ENCODE measurements at places on chromosomes 7 and 10.

- DNase-seq, result no peak
Measured at GRCh38 chr7:22729180-22729825, 2.3 kb downstream of the IL6 start.

DNA sequence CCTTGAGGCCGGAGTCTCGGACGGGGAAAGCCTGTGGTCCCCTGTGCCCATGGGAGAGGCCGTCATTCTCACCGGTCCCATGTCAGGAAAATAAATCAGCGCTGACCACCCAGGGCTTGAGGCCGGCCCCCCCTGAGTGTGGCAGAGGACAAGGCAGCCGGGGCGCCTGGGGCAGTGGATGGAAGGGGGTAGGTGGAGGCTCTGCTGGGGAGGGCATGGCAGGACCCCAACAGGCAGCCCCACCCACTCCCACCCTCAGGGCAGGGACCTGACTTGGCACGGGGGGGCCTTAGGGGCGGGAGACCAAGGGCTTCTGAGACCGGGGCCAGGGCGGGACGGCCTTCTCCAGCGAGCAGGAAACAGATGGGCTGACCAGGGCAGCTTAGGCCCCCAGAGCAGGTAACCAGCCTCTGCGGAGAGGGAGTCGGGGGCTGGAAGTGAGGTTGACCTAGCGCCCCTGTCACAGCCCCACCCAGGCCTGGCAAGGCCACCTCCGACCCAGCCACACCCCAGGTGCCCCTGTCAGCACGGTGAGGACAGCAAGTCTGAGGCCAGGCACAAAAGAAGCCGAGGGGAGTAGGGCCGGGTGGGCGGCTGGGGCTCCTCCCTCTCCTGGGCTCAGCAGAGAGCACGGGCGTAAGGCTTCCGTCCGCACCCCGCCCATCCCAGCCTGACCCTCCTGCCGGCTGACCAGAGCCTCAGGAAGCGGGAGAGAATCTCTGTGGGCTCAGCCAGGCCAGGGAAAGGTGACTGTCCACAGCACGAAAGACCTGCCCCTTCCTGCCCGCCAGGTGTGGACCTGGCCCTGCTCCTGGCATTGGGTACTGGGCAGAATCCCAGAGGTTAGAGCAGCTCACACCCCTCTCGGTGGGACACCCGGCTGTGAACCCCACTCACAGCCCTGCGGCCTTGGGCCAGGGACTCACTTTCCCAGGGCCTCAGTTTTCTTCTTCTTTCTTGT is 87.4 kb downstream of the FOXL3 start:
- no peak for DNase-seq

DNA sequence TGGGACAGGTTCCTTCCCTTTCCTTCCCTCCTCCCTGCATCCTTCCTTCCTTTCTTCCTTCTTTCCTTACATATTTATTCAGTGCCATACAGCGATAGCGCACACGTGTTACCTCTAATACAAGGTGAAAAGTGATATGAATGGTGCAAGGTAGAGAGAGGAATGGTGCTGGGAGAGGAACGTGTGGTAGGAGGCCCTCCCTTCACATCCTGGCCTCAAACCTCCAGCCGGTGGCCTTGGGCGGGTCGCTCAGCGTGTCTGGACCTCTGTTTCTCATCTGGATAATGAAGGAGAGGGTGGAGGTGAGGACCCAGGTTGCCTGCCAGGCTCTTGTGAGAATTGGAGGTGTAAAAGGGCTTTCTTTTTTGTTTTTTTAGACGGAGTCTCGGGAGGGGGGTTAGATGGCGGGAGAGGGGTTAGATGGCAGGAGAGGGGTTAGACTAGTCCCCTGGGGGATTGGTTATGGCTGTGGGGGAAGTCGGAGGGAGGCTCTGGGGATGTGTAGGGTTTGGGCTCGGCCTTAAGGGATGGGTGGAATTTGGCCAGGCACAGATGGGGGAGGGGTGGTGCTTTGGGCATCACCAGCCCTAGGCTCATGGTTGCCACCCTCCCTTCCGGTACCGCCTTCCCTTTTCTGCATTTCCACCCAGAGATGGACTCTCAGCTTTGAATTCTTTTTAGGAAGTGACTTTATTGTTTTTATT is 14.9 kb downstream of the CHST3 start:
- no peak for DNase-seq

DNA sequence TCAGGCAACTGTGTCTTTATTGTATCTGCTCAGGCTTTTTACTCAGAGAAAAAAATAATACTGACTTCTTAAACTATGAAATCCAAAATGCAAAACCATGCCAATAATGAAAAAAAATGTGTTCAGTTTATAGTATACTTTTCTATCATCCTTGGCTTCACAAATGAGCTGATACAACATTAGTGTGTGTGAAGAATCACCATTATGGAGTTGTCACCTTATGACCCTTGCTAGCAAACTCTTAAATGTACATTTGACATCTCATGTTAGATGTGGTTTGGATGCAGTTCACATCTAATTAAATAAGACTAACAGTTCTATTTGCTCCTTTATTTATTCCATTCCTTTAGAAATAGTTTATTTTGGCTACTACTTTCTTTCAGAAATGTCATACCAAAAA is 4.2 kb upstream of the OR2A2 start:
- DNase-seq, result no peak

DNA sequence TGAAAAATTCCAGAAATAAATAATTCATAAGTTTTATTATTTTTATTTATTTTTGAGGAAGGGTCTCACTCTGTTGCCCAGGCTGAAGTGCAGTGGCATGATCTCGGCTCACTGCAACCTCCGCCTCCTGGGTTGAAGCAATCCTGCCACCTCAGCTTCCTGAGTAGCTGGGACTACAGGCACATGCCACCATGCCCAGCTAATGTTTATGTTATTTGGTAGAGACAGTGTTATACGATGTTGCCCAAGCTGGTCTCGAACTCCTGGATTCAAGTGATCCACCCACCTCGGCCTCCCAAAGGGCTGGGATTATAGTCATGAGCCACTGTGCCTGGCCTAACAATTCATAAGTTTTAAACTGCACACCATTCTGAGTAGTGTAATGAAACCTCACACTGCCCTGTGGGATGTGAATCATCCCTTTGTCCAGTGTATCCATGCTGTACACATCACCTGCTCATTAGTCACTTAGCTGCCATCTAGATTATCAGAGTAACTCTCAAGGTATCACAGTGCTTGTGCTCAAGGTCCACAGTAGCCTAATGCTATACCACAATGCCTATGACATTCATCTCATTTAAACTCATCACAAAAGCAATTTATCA is 17.9 kb downstream of the RTKN2 start:
- DNase-seq, result peak; percentile 59

GRCh38 chr10:3723766-3724165 is 61.2 kb downstream of the KLF6 start:
- DNase-seq, result no peak

- no peak for DNase-seq
Measured at GRCh38 chr7:137001041-137001440, 132.6 kb downstream of the CHRM2 start.

- no peak for DNase-seq
Measured at GRCh38 chr7:42561797-42562196, 324.8 kb upstream of the GLI3 start.

DNA sequence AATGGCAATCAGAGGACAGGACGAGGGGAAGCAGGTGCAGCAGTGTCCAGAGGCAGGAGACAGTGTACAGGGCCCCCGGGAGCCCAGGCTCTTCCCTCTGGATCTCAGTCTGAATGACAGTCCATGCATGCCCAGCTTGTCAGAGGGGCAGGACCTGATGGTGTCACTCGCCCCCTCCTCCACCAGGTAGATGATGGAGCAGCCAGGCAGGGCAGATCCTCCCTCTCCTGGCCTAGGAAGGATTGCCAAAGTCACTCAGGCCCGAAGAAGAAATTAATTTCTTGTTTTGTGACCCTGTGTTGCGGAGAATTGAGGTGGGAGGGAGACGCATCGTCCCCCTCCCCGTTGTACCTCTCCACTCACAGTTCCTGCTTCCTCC is 4.0 kb downstream of the VSTM4 start:
- no peak for DNase-seq

DNA sequence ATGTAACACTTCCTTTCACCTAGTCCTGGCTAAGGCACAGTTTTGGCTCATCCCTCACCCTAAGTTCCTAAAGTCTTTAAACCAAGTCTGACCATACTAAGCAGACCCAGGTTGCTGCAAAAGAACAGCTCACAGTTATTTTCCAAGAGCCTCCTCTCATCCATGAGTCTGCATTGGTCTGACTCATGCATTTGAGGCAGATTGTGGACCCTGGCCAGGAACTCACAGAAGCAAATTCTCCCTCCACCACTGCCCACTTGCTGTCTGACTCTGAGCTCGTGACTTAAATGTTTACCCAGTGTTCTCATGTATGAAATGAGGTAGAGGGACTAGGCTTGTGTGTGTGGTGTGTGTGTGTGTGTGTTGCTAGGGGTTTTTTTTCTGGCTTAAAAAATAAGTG is 1272.8 kb downstream of the TYW1 start:
- DNase-seq, result no peak

GRCh38 chr10:102072673-102073527 is 7.8 kb downstream of the HPS6 start:
- peak; percentile 45 for DNase-seq

DNA sequence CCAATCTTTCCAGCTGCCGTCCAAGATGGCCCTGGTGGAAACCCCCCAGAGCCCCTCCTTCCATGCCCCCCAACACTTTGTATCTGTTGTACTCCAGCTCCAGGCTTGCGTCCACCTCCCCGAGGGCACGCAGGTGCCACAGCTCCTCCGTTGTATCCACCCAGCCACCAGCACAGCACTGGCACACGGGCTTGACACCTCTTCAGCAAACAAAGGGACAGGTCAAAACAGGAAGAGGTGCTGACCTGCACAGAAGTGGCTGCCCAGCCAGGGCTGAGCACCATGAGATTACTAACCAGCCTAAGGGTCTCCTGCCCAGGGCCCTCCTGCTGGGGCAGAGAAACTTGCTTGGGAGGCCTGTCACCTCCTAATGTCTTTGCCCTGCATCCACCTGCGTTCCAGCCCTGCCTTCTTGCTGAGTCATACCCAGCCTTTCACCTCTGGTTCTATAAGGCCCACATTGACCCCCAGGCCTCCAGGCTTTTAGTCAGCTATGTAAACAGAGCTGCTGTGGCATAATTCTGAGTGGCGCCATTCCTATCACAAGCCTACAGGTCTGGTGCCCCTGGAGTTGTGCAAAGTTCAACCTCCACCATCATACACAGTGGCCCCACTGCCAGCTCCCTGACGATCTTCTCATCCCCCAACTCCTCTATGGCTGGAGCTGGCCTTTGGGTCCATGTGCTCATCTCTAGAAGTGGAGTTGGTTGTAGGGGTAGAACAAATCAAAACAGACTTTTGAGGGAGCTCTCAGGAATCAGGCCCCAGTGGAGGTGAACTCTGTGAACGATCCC is 20.9 kb downstream of the SLC29A3 start:
- no peak for DNase-seq

DNA sequence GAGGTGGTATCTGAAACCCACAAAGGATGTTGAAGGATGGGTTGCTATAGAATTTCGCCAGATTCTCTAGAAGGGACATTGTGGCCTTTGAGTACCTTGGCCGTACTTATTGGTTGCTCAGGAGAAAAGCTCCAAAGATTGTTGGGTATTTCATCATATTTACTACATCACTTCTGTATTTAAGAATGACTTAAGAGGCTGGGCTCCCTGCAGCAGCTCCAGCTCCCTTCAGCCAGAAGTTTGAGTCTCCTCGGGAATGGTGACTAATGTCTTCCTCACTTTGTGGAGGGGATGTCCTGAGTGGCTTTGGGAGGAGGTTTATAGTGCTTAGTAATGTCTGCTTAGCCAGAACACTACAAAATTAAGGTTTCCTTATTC is 18.1 kb downstream of the MINDY4 start:
- peak; percentile 79 for DNase-seq

Measured in HS-5 (cell line).